HuH-7 (cell line): ENCODE measurements at places on chromosomes 2 and 18.
A peak's percentile ranks its signal among the peaks of the same experiment; 100 is the strongest.

- no peak for DNase-seq
These were observed 253.8 kb downstream of the TNS1 start for GRCh38 chr2:217749008-217749407.

- no peak for DNase-seq
These were observed 293.2 kb upstream of the FIGN start for GRCh38 chr2:164028814-164029534.

GRCh38 chr2:209619782-209620181, 151.8 kb upstream of the UNC80 start:
- DNase-seq = no peak

- no peak for DNase-seq
These were observed 22.9 kb downstream of the ZNF532 start for GRCh38 chr18:58887613-58887963.

- DNase-seq = no peak
These were observed 44.0 kb downstream of the TTC32 start for GRCh38 chr2:19857806-19858205.

- no peak for DNase-seq
These were observed 220.2 kb downstream of the SUCLG1 start for GRCh38 chr2:84238907-84239306.

DNA sequence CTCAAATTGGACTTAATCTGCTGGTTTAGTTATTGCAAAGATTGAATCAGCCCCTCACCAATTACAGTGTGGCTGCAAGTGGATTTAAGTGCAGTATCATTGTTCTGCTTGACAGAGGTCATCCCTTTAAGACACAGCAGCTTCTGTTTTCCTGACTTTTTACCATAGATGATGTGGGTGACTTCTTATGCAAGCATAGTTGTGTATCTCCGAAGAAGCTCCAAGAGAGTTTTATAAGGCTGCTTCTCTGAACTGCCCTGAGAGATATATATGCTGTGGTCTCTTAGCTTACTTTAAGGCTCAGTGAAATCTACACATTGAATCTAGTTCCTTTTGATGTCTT, 3.5 kb downstream of the TRIB2 start:
- DNase-seq = no peak

DNA sequence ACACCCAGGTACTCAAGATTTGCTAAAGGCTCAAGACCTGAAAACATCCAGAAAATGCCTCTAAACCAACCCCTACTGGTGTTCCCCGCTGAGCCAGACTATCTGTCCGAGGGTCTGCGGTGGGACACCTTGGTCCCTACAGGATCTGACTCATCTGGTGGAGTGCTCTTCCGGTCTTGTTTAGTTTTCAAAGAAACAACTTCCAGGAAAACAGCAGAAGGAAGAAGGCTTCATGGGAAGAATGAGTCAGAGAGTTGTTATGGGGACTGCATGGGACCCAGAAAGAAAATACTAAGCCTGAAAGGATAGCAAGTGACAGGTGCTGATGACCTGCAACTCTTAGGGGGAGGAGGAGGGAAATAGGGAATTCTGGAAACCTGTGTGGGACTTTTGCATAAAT, 41.3 kb downstream of the ZFP36L2 start:
- DNase-seq = no peak

DNA sequence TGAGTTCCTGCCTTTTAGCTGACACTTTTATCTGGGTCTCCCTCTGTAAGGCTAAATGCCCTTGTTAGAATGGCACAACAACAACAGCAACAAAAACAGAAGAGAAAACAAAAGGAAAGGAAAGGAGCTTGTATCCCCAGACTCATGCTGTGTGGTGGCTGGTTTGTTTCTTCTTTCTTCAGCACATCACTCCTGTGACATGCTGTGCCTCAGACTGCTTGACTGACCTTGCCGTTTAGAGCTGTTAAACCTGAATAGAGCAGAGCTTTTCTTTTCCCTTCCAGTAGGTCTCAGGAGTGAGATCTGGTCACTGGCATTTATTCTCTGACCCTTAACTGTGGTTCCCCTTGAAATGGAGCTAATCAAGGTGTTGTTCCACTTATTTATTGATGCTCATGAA, 18.9 kb downstream of the GALNT13 start:
- DNase-seq = no peak

- no peak for DNase-seq
These were observed 41.8 kb downstream of the LTBP1 start for GRCh38 chr2:32988525-32988924.

GRCh38 chr18:78992041-78993011, 12.7 kb downstream of the SALL3 start:
- DNase-seq = no peak

DNA sequence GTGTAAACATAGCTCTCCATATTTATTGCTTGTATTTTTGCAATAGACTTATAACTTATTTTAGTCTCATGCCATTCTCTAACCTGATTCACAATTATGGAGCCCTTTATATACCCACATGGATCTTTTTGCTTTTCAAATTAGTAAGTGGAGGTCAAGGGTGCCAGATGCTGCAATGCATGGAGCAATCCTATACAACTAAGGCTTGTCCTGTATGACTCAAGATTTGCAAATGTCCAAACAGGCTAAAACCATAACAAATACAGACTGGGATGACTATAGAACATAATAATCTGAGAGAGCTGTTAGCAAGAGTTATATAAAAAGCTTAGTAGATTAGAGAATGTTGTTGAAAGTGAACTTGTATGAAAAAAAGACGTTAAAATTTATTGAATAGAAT, 690.4 kb upstream of the NRXN1 start:
- no peak for DNase-seq

DNA sequence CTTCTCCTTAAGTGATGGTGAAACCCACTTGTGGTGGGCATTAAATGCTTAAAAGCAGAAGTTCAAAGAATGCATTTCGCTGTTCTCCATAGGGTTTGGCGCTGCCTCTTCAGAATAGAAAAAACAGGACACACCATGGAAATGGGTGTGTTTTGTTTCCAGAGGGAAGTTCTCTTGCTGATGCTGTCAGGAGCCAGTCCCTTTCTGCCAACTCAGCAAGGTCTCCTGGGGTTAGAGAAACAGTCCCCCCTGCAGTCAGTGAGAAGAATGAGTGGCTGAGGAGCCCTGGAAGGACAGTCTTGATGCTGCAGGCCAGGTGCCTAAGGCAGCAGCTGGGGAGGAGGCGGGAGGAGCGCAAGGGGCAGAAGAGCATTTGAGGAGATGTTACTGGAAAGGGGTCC, 37.8 kb upstream of the ASAP2 start:
- DNase-seq = no peak

DNA sequence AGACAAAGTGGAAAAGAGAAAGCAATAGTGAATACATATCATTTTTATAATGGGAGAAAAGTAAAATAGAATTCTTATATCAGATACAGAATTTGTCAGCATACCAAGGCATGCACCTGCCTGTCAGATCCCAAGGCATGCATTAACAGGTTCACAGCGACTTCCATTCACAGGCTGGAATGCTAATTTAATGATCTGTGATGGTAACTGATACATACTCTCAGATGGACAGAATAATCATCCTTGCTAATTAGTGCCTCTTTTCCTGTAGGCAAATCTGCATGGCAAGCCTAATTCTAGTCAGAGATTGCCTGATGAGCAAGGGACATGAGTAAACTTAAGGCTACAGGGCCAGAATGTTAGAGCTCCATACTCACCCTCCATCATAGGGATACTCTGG, 76.1 kb downstream of the PRKRA start:
- DNase-seq = no peak

- DNase-seq = no peak
These were observed 218.2 kb downstream of the HRH4 start for GRCh38 chr18:24678626-24679025.

- no peak for DNase-seq
These were observed 2.8 kb downstream of the TMEM150A start for GRCh38 chr2:85599468-85600234.

DNA sequence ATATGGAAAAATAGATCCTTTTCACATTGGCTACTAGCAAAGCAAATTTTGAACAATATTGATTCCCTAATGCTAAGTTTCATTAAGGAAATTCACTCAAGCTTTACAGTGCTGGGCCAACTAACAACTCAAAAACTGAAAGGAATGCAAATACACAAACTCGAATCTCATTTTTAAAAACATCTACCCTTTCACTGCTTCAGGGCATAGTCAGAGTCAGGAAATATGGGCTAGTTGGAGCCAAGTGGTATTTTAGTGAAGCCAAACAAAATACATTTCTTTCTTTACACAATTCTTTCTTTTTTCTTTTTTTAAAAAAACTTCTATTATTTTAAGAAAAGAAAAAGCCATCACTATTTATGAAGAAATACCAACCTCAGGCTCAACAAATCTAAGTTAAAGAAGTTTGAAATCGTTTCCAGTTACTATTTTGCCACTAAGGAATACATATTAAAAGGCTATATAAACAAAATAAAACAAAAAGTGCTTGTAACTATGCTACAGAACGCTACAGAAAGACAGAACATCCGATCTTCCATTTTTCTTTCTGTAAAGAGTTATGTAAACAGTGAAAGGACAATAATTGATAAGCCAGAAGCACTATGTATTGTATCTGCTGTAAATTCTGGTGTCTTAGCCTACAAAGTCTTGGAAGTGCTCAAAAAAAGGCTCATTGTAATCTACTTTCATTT, 113.6 kb upstream of the STK17B start:
- no peak for DNase-seq

- DNase-seq = no peak
These were observed 22.7 kb upstream of the PTPN2 start for GRCh38 chr18:12906773-12907172.

DNA sequence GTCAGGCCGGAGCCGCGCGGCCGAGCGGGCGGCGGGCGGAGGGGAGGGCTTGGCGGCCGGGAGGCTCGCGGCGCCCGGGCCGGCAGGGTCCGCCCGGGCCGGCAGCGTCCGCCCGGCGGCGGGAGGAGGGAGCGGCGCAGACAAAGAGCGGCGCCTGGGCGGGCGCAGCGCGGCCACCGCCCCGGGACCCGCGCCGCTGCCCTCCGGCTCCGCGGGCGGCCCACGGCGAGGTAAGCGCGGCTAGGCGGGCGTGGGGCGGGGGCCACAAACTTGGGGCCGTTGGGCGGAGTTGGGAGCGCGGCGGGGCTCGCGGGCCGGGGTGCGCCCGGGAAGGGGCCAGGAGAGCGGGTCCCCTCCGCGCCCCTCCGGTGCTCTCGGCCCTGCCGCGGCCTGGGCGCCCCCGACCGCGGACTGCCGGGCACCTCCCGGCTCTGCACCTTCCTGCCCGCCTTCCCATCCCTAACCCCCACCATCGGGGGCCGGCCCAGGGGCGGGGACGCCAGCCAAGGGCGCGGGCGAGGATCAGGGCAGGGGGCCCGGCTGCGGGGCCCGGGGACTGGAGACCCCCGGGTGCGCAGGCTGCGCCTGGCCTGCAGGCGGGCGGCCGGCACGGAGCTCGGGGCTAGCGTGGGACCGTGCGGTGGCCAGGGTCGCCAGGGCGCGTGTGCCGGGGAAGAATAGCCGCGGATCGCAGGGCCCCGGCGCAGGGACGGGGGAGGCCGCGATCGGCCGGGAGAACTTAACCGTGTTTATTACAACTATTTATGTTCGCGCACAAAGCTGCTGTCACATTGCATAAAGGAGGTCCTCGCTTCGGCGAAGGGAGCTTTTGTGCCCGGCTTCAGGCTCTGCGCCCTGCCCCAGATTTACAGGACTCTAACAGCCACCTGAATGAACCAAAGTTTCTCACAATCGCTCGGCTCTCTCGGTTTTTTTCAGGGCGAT, at the start of gene NCK2:
Gene NCK2, plus strand, starts transcription at position 4 of the 945 bp plus-strand sequence. CDS start 110,152 bp downstream, outside the sequence.
- peak; percentile 34 for DNase-seq

- DNase-seq = no peak
These were observed 94.3 kb downstream of the TWIST2 start for GRCh38 chr2:238942080-238942725.

GRCh38 chr2:24424387-24424786, 64.1 kb upstream of the ITSN2 start:
- no peak for DNase-seq

GRCh38 chr2:113212245-113213060, 38.7 kb downstream of the PSD4 start:
- no peak for DNase-seq

DNA sequence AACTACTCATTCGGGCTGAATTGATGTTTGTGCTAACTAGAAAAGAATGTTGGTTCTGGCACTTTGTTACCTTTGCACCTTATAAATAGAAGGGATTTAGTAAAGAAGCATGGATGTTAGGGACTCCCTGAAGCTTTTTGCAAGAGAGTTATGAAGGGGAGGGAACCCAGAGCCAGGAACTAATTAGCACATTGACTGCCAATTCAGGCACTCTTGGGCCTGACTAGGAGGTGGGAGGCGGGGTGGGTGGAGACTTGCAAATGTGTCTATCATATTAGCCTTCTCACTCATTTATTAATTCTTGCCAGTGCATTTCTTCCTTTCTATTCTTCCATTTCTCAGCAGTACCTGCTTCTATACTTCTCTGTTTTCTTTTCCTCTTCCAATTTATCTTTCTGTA, 1022.4 kb downstream of the TMEM182 start:
- no peak for DNase-seq

GRCh38 chr2:48633143-48633542, 15.5 kb downstream of the GTF2A1L start:
- DNase-seq = no peak

- no peak for DNase-seq
These were observed 17.5 kb downstream of the TRAPPC12 start for GRCh38 chr2:3396920-3397559.

DNA sequence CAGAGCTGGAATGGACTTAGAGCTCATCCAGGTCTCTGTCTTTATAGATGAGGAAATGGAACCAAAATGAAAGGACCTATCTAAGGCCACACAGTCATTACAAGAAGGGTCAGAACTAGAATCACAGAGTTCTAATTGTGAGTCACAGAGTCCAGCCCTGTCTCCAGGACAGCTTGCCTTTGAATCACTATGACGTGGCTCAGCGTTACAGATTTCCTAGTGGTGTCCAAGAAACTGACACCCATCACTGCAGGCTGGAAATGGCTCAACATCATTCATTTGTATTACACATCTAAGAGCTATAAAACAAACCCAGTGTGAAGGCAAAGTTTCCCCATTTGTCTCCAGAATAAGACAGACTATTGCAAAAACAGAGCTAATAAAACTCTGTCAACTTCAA, 164.3 kb upstream of the SIX2 start:
- no peak for DNase-seq

- no peak for DNase-seq
These were observed 96.5 kb downstream of the EHBP1 start for GRCh38 chr2:62801814-62802523.

DNA sequence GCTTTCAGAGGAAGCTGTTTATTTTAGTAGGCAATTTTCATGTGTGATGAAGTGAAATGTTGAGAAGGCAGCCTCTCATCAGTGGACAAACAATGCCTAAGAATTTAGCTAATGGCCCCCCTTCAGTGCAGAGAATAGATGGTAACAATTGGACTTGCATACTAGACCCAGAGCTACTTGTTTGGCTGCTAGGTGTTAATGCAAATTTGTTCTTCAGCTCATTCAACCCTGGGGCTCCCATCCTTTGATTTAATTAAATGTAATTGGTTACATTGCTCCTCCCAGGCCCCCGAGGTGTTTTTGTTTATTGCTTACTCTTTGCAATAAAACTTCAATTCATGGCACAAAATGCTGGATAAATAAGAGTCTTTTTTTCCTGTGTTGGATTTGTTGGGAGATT, 68.6 kb downstream of the CAMKMT start:
- no peak for DNase-seq
